Germinal center (tissue), 1 donor: ENCODE measurements at places on chromosomes 13 and 19.

DNA sequence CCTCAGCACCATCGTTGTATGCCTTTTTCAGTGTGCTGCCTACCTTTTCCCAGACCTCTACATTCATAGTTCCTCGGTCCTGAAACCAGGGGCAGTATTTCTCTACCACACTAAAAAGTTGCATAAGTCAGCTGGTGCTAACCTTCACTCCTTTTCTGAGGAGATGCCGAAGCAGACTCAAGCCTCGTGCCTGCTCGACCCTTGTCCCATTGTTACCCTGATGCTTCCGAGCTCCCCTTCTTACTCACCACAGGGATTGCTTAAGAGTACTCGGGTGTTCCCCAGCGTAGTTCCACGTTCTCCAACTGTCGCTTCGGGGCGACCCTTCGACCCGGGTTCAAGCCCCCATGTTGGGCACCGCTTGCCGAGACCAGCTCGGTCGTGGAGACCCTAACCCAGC, 19.0 kb upstream of the IL17D start:
- DNase-seq = no peak

- no peak for DNase-seq
Measured at GRCh38 chr13:49985129-49985528, 11.7 kb upstream of the TRIM13 start.

- no peak for DNase-seq
Measured at GRCh38 chr13:100131863-100132574, 43.1 kb downstream of the PCCA start.

DNA sequence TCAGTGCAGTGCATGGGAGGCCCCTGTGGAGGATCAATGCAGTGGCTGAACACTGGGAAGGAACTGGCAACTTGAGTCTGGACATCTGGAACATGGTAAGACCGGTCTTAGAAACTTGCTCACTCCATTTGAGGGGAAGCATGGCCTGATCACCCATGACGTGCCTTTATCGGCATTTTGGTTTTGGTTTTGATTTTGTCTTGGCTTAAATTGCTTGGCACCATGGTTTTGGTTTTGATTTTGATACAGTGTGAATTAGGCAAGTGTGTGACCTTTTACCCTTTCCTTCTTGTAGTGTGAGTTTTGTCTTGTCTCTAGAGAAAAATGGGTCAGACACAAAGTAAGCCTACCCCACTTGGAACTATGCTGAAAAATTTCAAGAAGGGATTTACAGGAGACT, 77.3 kb downstream of the ZNF486 start:
- no peak for DNase-seq

- DNase-seq = no peak
Measured at GRCh38 chr19:15426485-15427349, 7.9 kb upstream of the AKAP8L start.
